T-cell (primary cell): ENCODE measurements at places on chromosomes 3 and 15.

- DNase-seq = no peak
Observed at GRCh38 chr3:117962750-117963149, 1071.9 kb downstream of the IGSF11 start.

GRCh38 chr15:58731756-58732535, 17.6 kb downstream of the ADAM10 start:
- no peak for DNase-seq

DNA sequence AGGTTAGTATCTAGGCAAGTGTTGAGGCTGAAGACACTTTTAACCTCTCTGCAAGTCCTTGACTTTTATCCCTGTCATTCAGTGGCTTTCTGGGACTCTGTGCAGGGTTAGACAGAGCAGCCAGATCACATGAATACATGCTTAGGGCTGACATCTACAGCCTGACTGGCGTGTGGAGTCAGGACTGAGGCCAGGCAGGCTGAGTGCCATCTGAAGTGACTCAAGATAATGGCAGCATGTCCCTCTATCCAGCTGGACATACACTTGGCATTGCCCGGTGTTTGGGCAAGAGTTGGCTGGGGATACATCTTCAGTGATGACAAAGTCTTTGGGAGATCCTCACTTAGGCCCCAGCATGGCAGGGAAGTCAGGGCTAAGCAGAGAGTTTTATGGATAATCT, 22.4 kb downstream of the DUOX2 start:
- DNase-seq = no peak

DNA sequence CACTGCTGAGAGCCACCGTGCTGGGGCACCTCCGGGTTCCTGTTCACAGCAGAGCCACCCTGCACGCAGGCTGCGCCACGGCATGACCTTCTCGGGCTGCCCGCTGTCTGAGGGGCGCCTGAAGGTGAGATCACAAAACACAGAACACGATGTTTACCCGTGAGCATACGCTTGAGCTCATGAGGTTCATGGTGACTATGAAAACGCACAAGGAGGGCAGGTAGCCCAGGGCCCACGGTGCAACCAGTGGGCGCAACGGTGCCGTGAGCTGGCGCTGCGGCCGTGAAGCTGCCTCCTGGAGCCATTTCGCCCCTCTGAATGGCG, 36.1 kb downstream of the KLHL25 start:
- DNase-seq = no peak

- no peak for DNase-seq
Observed at GRCh38 chr3:56799251-56799882, 2.4 kb downstream of the ARHGEF3 start.
